ENCODE measurements at places on chromosomes 5 and 9.

DNA sequence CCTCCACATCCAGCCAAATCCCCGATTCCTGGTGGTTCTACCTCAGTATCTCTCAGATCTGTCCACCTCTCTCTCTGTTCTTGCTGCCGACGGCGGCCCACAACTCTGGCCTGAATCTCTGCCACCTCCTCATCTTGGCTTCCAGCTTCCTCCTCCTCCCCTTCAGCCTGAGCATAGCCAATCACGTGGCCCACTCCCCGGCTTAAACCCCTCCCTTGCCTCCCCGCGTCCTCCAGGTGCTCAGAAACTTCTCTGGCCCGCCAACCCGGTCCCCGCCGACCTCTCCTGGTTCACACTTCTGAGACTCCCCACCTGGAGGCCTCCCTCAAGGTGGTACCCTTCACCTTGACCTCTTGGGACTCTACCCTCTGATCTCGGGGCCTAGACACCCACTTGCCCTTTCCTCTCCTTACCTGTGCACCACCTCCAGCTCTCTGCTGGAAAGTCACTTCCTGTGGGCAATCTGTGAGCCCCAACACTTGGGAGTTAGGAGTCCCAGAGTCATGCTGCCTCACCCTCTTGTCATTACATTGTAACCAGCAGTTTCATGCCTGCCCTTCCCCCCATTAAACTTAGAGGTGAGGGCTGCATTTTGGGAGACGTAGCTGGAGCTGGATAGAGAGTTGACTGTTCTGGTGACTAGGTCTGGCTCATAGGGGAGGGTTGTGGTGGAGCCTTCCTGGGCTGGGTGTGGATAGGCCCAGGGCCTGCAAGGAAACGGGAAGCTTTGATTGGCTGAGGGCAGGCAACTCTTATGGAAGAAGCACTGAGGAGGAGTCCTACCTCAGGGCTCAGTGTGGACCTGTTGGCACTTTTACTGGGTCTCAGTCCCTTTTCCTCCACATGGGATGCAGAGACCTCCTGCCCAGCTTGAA, 4.5 kb upstream of the SET start:
- DNase-seq = peak; percentile 83

DNA sequence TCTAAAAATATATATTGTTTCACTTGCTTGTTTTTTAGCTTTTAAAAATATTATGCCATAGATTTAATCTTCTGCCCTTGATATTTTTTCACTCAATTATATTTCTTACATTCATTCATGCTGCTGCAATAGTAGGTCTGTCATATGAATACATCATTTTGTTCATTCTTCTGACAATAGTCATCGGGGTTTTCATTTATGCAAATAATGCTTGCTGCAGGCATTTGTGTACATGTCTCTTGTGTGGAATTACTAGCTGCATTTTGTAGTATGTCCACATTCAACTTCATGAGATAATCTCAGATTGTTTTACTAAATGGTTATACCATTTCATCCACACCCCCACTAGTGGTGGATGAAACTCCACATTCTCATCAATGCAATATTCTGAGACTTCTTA, 5.3 kb upstream of the PLPP1 start:
- no peak for DNase-seq

DNA sequence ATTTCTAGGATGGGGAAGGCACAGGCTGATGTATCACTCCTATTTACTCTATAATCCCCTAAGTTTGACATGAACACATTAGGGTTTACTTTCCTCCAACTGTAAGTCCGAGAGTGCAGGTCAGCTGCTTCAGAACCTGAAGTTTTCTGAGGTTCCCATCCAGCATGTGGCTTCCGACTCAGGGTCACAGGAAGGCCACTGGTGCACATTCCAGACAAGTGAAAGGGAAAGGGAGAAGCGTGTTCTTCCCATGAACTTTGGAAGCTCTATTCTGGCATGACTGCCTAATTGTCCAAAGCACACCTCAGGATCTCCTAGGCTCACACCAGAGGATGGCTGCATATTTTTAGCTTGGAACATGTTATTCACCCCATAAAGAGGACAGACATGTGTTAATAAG, 602.6 kb downstream of the SEMA5A start:
- DNase-seq = no peak

DNA sequence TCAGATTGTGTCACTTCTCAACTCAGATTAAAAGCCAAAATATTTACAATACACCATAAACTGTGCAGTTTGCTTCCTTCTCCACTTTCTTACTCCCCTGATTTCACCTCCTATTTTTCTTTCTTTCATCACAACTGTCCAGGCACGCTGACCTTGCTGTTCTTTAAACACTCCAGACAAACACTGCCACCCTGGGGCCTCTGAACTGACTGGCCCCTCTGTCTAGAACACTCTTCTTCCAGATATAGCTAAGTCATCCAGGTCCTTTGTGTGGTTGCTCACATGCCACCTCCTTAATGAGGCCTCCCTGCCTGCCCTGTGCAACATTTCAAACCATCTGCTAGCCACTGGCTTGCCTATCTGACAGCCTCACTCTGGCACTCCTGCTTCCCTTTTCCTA, 46.6 kb downstream of the ATG10 start:
- no peak for DNase-seq

GRCh38 chr9:121954477-121955140, 138.5 kb downstream of the TTLL11 start:
- no peak for DNase-seq

GRCh38 chr9:21919377-21920362, 74.5 kb downstream of the CDKN2A start:
- DNase-seq = no peak

DNA sequence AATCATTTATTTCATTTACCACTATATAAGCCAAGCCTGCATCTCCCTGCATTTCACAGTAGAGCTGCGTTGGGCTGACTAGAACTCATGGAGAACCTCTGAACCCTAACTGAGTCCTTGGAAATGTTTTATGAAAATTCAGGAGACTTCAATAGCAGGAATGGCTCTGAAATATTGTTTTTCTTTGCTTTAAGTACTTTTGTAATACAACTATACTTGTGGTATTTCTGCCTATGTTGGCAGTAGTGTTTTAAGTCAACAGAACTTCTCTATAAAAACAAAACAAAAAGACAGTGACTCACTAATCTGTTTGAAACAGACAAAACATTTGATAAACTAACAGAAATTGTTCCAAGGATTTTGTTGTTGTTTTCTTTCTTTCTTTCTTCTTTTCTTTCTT, 489.2 kb upstream of the MEF2C start:
- DNase-seq = no peak

- no peak for DNase-seq
Observed at GRCh38 chr5:79318935-79319614, 83.1 kb downstream of the JMY start.

- no peak for DNase-seq
Observed at GRCh38 chr5:10896016-10896415, 135.0 kb upstream of the DAP start.

DNA sequence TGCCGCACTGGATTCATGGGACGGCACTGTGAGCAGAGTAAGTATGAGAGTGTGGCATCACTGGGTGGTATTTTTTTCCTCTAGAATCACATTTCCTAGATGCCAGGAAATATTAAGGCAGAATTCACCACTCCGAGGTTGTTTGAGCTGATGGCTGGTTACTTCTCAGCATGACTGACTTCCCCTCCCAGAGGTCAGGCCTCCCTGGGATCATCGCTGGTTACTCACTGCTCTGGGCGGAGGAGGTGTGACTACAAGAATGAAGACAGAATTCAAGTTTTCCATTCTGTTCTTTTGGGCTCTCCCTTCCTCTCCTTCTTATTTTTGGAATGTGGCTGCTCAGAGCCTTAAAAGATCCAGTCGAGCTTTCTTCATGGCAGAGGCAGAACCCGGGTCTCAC, 76.6 kb upstream of the PRRC1 start:
- DNase-seq = no peak
